Activated gamma-delta T cell treated with anti-CD3 and anti-CD28 coated beads, Interleukin-2, amount 50 U/mL, for 16 hours (primary cell): ENCODE measurements at places on chromosomes 1 and 21.
A peak's percentile ranks its signal among the peaks of the same experiment; 100 is the strongest.

GRCh38 chr1:101996825-101997465 is at the start of gene OLFM3:
OLFM3 (minus strand) TSS chr1:101996926.
- DNase-seq, result no peak

GRCh38 chr1:115791816-115792215 is 23.3 kb upstream of the CASQ2 start:
- DNase-seq, result no peak

DNA sequence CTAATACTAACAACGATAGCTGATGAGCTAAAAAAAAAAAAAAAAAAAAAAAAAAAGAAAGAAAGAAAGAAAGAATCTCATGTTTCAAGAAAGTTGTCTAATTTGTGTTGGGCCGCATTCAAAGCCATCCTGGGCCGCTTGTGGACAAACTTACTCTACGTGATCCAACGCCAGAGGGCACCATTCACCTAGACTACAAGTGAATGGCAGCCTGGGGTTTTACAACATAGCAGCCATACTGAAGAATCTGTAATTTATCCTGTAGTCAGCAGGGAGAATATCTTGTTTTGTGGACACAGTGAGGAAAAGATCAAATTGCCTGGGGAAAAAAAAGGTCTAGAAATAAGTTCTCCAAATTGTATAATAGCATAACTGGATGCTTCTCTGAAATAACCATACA is 47.0 kb downstream of the CYP2J2 start:
- peak; percentile 5 for DNase-seq

GRCh38 chr1:74429580-74429979 is 82.8 kb downstream of the LRRC53 start:
- DNase-seq, result no peak

GRCh38 chr1:78843546-78843945 is 163.0 kb downstream of the ADGRL4 start:
- DNase-seq, result no peak

- DNase-seq, result no peak
Measured at GRCh38 chr1:240402326-240402725, 209.6 kb downstream of the GREM2 start.

DNA sequence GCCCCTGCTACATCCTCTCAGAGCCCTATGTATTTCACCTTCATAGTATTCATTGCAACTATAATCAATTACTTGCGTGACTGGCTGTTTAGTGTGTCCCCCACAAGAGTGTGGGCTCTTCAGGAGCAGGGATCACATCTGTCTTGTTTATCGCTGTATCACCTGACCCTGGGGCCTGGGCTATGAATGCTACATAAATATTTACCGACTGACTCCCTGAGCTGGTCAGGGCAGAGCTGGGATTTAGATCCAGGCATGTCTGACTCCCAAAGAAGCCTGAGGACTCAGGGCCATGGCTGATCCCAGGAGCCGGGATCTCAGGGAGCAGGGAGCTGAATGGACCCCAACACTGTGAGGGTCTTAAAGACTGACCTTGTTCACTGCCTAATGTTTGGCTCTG is 49.7 kb downstream of the AHDC1 start:
- no peak for DNase-seq

DNA sequence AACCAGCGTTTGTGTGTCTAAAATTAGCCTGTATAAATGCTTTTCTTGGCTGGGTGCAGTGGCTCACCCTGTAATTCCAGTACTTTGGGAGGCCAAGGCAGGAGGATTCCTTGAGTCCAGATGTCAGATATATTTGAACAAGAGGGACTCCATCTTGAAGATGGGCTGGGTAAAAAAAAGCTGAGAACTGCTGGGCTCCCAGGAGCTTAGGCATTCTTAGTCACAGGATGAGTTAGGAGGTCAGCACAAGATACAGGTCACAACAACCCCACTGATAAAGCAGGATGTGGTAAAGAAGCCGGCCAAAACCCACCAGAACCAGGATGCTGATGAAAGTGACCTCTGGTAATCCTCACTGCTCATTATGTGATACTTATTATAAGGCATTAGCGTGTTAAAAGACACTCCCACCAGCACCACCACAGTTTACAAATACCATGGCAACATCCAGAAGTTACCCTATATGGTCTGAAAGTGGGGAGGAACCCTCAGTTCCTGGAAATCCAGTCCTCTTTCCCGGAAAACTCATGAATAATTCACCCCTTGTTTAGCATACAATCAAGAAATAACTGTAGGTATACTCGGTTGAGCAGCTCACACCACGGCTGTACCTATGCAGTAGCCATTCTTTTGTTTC is 36.2 kb upstream of the ZNF496 start:
- DNase-seq, result no peak

DNA sequence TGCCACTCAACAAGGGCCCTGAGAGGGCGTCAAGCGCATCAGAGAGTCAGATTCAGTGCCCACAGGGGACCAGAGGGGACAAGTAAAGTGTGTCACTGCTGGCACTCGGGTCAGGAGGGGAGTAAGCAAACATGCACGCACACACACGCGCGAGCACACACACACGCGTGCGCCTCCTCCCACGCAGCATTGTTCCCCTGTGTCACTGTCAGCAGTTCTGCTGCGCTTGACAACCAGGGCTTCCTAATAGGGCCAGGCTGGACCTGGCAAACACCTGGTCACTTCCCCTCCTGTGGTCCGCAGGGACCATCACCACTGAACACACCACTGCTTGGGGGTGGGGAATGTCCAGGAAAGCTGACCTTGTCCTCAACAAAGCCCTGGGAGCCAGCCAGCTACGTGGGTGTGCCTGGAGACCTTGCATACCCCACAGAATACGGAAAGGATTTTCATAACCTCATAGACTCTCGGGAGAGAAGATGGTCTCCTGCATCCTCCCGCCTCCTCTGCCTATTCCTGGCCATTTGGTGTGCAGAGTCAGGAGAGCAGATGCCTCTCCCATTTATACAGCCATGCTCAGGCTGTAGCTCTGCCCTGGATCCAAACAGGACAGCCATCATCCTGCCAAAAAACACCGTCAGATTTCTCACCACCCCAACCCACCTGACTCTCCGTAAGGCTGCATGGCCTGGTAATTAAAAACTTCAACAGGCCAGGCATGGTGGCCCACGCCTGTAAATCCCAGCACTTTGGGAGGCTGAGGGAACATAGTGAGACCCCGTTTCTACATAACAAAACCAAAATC is 73.2 kb downstream of the SSBP3 start:
- DNase-seq, result no peak

DNA sequence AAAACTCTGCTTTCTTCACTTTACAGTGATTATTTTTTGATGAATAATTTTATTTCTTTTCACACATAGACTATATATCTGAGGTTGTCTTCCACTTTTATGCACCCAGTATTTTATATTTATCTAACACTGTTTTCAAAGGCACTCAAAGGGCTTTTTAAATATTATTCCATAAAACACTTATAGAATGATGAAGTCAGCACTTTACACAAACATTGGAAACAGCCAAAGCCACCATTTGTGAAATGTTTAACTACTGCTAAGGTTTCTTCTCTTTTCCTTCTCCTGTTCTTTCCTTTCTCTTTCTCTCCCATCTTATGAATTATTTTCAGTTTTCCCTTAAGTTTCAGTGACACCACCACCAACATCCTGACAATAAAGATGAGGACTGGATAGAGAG is 317.7 kb upstream of the FAM78B start:
- no peak for DNase-seq

GRCh38 chr1:6612641-6613360 is 730 bp upstream of the PHF13 start:
- DNase-seq, result no peak

DNA sequence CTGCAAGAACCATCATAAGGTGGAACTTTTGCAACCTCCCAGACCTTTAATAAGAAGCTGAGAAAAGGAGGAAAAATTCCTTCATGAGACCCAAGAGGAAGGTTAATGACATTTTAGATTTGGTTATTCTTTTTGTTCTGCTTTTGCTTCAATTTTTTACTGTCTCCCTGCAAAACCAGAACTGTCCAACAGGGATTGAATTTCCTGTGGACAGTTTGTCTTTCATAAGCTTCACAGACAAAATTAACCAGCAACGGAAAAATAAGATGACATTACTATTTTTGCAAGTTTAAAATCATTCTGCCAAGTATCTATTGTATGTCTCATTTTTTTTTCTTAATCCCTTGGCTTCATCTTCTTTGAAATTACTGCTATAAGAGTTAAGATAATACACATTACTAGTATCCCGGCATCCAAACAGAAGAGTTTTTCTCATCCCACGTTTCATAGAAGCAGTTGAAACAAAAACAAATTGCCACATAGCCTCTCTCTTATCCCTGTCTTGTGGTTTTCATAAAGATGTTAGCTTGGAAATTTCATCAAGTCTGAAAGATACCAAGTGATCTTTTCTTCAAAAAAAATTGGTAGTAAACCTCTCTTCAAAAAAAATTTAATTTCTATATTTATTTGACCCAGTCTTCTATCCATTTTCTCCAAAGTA is 465.3 kb upstream of the PTBP2 start:
- no peak for DNase-seq

DNA sequence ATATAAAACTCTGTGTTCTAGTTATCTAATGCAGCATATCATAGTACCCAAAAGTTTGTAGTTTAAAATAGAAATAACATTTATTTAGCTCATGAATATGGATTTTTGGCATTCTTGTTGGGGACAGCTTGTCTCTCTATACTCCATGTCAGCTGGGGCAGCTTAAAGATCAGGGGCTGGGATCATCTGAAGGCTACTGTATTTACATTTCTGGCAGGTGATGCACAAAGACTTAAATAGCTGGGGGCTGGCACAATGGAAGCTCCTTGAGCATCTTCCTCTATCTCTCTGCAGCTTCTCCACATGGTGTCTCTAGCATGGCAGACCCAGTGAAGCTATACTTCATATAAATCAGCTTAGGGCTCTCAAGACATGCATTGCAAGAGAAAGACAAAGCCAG is 55.6 kb upstream of the DAB1 start:
- no peak for DNase-seq

DNA sequence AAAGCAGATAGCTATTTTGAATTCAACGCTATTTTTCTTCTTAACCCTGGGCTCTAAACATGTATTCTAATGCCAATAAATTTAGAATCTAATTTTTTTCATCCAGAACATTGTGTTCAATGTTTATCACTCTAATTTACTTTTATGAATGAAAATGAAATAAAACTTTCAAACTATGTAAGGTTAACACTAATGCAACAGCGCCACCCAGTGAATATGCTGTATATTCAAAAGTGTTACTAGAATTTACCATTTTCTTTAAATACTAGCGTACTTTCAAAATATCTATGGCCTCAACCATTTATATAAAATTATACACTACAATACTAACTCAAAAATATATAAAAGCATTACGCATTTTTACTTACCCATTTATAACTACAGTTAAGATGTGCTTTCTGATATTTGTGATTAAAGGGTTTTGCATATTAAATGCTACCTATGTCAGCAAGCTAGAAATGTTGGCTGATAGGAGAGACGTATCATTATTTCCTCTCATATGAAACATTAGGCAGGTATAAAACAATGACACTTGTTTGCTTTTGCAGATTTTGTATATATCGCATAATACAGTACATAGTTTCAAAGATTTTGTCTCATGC is 5.9 kb upstream of the NUF2 start:
- DNase-seq, result peak; percentile 8

GRCh38 chr1:111982428-111982827 is 7.0 kb downstream of the KCND3 start:
- no peak for DNase-seq

GRCh38 chr1:23344987-23345472 is 946 bp upstream of the HNRNPR start:
- no peak for DNase-seq

DNA sequence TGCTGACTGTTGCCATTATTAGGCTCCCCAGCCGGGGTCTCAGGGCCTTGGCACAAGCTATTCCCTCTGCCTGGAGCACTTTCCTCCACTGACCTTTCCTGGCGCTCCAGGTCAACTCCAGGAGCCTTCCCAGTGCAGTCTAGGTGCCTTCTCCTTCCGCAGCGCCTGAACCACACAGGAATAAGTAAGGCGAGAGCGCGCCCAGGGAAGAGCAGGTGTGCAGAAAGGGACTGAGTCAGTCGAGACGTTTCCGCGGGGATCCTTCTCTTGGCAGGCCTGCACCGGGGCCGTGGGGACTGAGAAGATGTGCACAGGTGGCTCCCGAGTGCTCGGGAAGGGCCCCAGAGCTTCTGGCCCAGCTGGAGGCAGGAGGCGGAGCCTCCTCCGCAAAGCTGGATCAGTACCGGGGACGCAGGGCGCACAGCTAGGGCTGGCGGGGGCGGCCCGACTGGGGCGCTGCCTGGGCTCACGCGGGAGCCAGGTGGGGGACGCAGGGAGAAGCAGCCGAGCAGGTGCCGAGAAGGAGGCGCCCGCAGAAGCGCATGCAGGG is 765 bp upstream of the BMP8A start:
- peak; percentile 1 for DNase-seq

- DNase-seq, result no peak
Measured at GRCh38 chr1:86396498-86396890, 371 bp upstream of the ODF2L start.

DNA sequence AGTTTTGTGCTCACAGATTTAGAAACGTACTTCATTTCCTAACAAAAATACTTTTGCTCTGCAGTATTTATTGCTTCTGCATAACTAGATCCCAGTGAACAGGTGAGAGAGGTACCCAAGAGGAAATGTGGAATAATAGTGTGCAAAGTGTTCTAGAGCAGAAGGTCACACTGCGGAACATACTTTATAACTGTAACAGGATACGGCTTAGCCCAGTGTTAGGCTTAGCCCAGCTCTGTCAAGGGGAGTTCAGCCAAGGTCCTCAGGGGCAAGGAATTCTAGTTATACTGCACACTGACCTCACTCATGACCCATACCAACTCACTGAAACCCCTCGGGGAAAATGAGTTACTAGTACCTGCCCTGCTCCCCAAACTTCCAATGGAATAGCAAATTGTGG is 55.3 kb downstream of the PTPN14 start:
- DNase-seq, result no peak

GRCh38 chr21:41459884-41460534 is 34.0 kb downstream of the MX1 start:
- DNase-seq, result no peak

- no peak for DNase-seq
Measured at GRCh38 chr1:245679821-245680780, 525.3 kb downstream of the KIF26B start.

- no peak for DNase-seq
Measured at GRCh38 chr1:33442141-33442540, 11.2 kb upstream of the PHC2 start.

DNA sequence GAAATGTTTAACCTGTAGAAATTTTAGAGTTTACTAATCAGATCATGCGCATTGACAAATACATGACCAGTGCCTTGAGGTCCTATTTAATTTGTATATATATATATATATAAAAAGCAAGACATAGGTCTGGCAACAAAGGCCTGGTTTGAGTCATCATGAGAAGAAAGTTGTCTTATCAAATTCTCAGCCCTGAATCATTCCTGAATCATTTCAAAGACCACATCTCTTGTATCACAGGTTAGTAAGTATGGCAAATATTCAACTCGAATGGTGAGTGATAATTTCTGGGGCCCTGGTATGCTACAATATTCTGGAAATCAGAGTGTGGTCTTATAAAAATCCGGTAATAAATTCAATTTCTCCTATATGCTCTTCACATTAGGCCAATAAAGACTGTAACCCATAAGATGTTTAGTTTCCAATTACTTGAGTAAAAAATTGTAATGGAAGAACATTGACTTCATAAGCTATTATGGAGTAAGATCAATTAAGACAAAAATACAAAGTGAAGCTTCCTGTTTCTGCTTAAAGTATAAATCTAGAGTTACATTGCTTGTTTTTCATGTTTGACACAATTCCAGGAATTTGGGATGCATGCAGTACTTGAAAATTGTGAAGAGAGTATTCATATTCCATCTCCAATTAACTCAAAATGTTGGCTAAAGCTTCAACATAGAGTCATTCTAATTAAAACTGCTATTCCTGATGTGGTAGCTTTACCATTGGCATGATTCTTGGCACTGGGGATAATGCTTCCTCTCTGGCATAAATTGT is 309.4 kb downstream of the BRINP3 start:
- no peak for DNase-seq
